ENCODE measurements at places on chromosomes 16 and 17.

GRCh38 chr16:2214719-2214968 is at the start of gene PGP:
Gene PGP, minus strand, starts transcription at chr16:2214840. Its CDS starts 63 bp downstream, at chr16:2214777.
- DNase-seq = no peak

DNA sequence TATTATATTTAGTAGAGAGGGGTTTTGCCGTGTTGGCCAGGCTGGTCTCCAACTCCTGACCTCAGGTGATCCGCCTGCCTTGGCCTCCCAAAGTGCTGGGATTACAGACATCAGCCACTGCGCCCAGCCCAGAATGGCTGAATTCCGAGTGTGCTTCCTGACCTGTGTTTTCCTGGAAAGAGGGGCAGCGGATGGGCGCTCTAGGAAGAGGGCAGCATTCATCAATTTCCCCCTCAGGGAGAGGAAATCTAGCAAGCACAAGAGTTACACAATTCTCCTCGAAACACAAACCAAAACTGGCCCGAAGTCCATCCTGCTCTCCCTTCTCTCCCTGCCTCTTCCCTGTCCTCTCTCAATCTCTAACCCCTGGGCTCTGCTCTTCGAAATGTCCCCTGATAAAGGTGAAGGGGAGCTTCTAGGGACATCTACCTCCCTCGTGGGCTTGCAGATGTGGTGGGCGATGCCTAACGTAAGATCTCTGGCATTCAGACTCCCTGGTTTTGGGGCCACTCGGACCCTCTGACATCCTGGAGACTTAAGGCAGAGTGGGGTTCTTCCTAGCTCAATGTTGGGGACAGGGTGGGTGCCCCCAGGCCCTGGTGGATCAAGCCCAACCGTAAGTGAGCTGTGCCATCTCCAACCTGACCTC is 1.0 kb downstream of the IL27 start:
- DNase-seq = no peak

DNA sequence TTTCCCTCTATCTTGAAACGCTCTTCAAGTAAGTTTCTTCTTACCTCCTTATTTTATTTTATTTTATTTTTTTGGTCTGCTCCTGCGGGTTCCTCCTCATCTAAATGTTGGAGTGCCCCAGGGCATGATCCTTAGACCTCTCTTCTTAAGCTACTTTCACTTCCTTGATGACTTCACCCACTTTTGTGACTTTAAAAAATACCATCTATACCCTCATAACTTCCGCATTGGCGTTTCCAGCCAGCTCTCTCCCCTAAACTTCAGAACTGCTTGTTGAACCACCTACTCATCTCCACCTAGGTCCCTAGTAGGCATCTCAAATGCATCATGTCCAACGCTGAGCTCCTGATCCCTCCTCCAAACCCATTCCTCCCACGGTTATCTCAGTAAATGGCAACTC is 51.4 kb upstream of the NFAT5 start:
- no peak for DNase-seq

GRCh38 chr17:33927732-33928133 is 327.4 kb upstream of the CCL2 start:
- no peak for DNase-seq

DNA sequence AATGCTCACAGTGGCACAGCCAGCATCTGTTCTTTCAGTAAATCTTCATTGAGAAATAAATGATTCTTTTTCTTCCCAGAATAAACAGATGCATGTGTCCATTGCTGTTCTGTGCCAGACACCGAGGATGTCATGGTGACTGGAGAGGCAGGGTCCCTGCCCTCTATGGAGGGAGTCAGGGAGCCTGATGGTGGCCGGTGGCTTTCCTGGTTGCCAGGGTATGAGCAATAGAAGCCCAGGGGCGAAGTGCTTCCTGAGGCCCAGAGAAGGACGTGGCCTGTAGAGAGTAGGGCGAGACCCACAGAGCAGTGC is 29.9 kb upstream of the NUDT16L1 start:
- no peak for DNase-seq
